Anterior cingulate cortex (tissue), 58 donors: ENCODE measurements at places on chromosomes 3 and 15.

- no peak for DNase-seq
These were observed 467 bp downstream of the NCKIPSD start for GRCh38 chr3:48685293-48685602.

GRCh38 chr15:49255966-49256759 lies 86.1 kb downstream of the GALK2 start:
- DNase-seq: no peak

GRCh38 chr3:176562331-176562730 lies 635.0 kb downstream of the TBL1XR1 start:
- DNase-seq: no peak

DNA sequence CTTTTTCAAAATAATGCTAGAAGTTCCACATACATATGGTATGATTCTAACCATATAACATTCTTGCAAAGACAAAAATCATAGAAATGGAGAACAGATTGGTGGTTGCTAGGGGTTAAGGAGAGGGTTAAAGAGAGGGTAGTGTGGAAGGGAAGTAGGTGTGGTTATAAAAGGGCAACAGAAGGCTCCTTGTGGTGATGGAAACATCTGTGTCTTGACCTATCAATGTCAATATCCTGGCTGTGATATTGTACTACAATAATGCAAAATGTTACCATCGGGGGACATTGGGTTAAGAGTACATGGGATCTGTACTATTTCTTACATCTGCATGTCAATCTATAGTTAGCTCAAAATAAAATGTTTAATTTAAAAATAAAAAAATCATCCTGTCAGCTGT lies 67.8 kb upstream of the FSIP1 start:
- DNase-seq: no peak

DNA sequence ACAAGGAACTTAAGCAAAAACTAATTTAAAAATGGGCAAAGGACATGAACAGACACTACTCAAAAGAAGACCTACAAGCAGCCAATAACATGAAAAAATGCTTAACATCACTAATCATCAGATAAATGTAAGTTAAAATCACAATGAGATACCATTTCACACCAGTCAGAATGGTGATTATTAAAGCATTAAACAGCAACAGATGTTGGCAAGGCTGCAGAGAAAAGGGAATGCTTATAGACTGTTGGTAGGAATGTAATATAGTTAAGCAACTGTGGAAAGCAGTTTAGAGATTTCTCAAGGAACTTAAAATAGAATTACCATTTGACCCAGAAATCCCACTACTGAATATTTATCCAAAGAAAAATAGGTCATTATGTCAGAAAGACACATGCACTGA lies 482.2 kb downstream of the SQOR start:
- no peak for DNase-seq

- no peak for DNase-seq
These were observed 164.3 kb downstream of the MCTP2 start for GRCh38 chr15:94395640-94396039.

DNA sequence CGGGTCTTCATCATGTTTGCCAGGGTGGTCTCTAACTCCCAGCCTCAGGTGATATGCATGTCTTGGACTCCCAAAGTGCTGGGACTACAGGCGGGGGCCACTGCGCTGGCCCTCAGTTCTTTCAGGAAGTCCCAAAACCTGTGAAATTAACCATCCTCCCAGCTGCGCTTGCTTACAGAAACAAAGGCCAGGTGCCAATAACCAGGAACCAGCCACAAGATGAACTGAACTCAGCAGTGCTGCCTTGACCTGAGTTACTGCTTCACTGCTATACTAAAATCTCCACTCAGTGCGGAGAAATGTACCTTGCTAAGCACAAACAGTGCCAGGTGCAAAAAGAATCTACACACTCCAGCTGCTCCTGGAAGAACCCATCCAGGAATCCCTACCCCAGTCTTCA lies 3.9 kb upstream of the GCHFR start:
- no peak for DNase-seq
